T-helper 17 cell (primary cell): ENCODE measurements at places on chromosomes 2 and 18.

DNA sequence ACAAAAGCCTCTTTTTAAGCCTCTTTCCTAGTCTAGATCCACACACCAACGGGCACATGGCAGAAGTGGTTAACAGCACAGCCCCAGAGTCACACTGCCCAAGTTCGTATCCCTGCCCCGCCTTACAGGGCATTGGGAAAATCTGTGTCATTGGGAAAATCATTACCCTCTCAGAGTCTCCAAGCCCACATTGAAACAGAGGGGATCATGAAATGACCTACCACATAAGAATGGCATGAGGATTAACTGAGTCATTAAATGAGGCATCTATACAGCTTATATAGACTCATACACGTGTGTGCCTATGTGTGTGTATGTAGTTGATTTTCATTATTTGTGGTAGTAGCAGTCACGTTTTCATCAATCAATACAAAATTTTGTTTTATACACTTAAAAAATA lies 469.0 kb upstream of the POU3F3 start:
- no peaks in the 10 kb centered on the region for H3K36me3 ChIP-seq
- DNase-seq, result no peak
- H3K4me3 ChIP-seq, result no peak overlapping the region
- no peaks in the 10 kb centered on the region for H3K27me3 ChIP-seq
- no peaks in the 10 kb centered on the region for H3K4me1 ChIP-seq
- H3K27ac ChIP-seq, result no peak overlapping the region

GRCh38 chr18:32081881-32082280 lies 9.8 kb upstream of the RNF138 start:
- H3K36me3 ChIP-seq, result no peaks in the 10 kb centered on the region
- DNase-seq, result no peak
- no peak overlapping the region for H3K27ac ChIP-seq
- H3K4me1 ChIP-seq, result peaks cover 31% of the 10 kb centered on the region
- H3K27me3 ChIP-seq, result no peaks in the 10 kb centered on the region

DNA sequence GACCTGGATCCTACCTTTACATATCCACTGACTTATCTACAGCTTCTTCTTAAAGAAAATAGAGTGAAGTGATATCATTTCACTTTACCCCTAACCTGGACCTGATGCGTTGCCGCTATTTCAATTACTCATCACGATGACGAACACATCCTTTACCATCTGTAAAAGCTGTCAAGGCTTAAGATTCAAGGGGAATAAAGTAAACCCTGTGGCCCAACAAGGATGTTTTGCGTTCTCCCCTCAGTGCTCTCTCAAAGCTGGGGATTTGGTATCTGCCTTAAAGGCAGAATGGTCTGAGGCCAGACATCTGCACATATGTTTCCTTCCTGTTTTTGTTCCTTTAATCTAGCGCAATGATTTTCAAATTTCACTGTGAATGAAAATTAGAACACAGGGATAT lies 100.1 kb upstream of the KLF7 start:
- H3K4me3 ChIP-seq, result no peak overlapping the region
- H3K4me1 ChIP-seq, result no peaks in the 10 kb centered on the region
- H3K27me3 ChIP-seq, result peaks cover 6% of the 10 kb centered on the region

- peaks cover 25% of the 10 kb centered on the region for H3K27me3 ChIP-seq
- DNase-seq, result no peak
- H3K4me1 ChIP-seq, result peaks cover 9% of the 10 kb centered on the region
- no peak overlapping the region for H3K27ac ChIP-seq
- no peaks in the 10 kb centered on the region for H3K36me3 ChIP-seq
Measured at GRCh38 chr2:10981941-10982431, 70.3 kb downstream of the KCNF1 start.

GRCh38 chr2:158746488-158746887 lies 48.6 kb upstream of the DAPL1 start:
- no peak overlapping the region for H3K4me3 ChIP-seq
- H3K36me3 ChIP-seq, result no peaks in the 10 kb centered on the region
- peaks cover 9% of the 10 kb centered on the region for H3K4me1 ChIP-seq
- H3K27me3 ChIP-seq, result peaks cover 74% of the 10 kb centered on the region
- H3K27ac ChIP-seq, result no peak overlapping the region

- no peaks in the 10 kb centered on the region for H3K27me3 ChIP-seq
- peaks cover 15% of the 10 kb centered on the region for H3K4me1 ChIP-seq
- H3K4me3 ChIP-seq, result peak overlapping the region; percentile 33
Measured at GRCh38 chr18:13403786-13404549, 185.4 kb downstream of the LDLRAD4 start.

GRCh38 chr2:109450574-109451273 lies 163.0 kb downstream of the SEPTIN10 start:
- H3K4me1 ChIP-seq, result no peaks in the 10 kb centered on the region
- no peak overlapping the region for H3K4me3 ChIP-seq
- H3K36me3 ChIP-seq, result no peaks in the 10 kb centered on the region
- DNase-seq, result no peak
- H3K27me3 ChIP-seq, result peaks cover 17% of the 10 kb centered on the region

DNA sequence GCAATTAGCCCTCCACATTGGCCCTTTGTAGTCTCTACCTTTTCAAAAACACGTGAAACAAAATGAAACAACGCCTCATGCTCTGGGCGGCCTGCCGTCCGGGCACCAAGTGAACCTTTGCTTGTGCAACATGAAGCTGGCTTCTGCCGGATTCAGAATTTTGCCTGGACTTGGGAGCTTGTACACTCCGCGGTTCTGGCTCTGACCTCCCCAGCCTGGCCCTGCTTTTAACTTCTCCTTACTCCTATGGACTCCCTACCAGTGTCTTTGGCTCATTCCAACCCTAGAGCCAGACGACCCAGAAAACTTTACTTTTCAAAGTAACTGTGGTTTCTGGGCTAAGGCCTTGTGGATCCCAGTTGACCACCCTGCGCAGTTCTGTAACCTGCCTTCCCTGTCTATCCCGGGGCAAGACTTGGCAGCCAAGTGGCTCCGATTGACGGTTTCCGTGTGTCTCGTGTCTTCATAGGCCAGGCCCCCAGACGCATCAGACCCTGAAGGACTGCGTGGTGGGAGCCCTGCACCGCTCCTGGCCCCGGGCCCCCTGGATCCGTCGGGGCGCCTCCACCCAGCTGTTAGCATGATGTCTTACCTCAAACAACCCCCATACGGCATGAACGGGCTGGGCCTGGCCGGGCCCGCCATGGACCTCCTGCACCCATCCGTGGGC lies 1.9 kb downstream of the OTX1 start:
- H3K36me3 ChIP-seq, result peaks cover 10% of the 10 kb centered on the region
- peaks cover 88% of the 10 kb centered on the region for H3K27me3 ChIP-seq
- no peak for DNase-seq
- peak overlapping the region; percentile 27 for H3K27ac ChIP-seq
- peaks cover 48% of the 10 kb centered on the region for H3K4me1 ChIP-seq
- H3K4me3 ChIP-seq, result peak overlapping the region; percentile 80

GRCh38 chr2:149213764-149214493 lies 116.5 kb upstream of the LYPD6 start:
- peaks cover 6% of the 10 kb centered on the region for H3K27me3 ChIP-seq
- no peak overlapping the region for H3K4me3 ChIP-seq

DNA sequence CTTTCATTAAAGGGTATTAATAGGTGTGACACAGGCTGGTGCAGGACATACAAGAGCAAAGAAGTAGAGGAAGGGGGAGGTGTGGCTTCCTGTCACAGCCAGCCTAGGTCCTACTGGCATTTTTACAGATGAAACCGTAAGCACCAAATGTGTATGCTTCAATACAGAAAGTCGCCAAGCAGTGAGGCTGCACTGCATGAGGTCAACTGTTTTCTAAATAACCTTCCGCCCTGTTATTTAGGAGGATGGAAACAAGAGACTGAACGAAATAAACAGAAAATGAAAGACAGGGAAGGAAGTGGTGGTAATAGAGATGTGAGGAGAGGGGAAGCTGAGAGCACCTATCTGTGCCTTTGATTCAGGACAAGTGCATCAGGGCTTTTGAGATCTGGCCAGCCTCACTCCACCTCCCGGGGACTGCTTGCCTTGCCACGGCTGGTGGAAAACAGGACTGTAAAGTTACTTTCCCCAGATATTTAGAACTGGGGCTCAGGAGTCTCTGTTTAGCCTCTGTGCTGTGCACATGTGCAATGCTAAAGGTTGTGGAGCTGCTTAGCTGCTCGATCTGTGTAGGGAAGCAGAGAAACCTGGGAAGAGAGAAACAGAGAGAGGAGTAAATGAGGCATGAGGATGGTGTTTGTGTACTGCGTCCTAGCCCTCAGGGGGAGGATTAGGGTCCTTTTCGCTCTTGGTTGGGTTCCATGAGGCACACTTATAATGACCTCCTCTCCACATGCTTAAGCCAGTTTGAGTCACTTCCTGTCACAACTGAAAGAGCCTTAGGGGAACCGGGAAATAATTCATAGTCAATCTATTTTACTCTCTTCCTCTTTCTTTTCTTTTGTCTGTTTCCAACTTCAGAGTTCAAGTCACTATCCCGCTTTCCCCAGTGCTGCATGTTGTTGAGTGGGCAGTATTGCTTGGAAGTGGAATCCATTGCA lies 62.3 kb upstream of the BOD1L2 start:
- peak overlapping the region; percentile 8 for H3K4me3 ChIP-seq
- no peak overlapping the region for H3K27ac ChIP-seq
- DNase-seq, result no peak
- H3K4me1 ChIP-seq, result peaks cover 3% of the 10 kb centered on the region
- H3K36me3 ChIP-seq, result no peaks in the 10 kb centered on the region
- H3K27me3 ChIP-seq, result peaks cover 31% of the 10 kb centered on the region

GRCh38 chr18:51614967-51615571 lies 417.6 kb upstream of the MEX3C start:
- no peak for DNase-seq
- H3K4me1 ChIP-seq, result peaks cover 2% of the 10 kb centered on the region
- H3K27me3 ChIP-seq, result no peaks in the 10 kb centered on the region
- H3K36me3 ChIP-seq, result peaks cover 2% of the 10 kb centered on the region
- H3K27ac ChIP-seq, result no peak overlapping the region

GRCh38 chr18:25422230-25422629 lies 70.3 kb upstream of the ZNF521 start:
- H3K27me3 ChIP-seq, result no peaks in the 10 kb centered on the region
- no peak overlapping the region for H3K27ac ChIP-seq
- H3K4me3 ChIP-seq, result no peak overlapping the region
- H3K4me1 ChIP-seq, result no peaks in the 10 kb centered on the region
- H3K36me3 ChIP-seq, result no peaks in the 10 kb centered on the region

GRCh38 chr18:61080954-61081528 lies 252.2 kb upstream of the CDH20 start:
- H3K4me1 ChIP-seq, result no peaks in the 10 kb centered on the region
- H3K27ac ChIP-seq, result no peak overlapping the region
- no peaks in the 10 kb centered on the region for H3K27me3 ChIP-seq
- H3K4me3 ChIP-seq, result no peak overlapping the region

DNA sequence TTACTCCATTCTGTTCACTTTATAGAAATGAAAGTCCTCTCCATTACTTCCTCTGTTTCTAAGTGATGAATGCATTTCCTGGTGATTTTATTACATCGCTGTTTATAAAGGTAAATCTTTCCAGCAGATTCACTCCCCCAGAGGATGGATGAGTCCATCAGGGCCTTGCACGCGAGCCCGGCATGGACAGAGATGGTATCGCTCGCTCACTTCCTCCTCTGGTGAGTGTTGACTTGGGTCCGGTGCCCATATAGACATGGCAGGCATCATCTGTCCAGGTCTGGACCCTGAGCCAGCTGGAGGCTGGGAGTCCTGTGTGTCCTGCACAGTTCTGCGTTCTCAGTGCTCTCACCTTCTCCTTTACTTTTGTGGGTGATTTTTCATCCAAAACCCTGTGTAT lies 733.6 kb upstream of the SALL3 start:
- no peak for DNase-seq
- no peaks in the 10 kb centered on the region for H3K36me3 ChIP-seq
- H3K4me1 ChIP-seq, result no peaks in the 10 kb centered on the region
- no peaks in the 10 kb centered on the region for H3K27me3 ChIP-seq
- H3K4me3 ChIP-seq, result no peak overlapping the region

DNA sequence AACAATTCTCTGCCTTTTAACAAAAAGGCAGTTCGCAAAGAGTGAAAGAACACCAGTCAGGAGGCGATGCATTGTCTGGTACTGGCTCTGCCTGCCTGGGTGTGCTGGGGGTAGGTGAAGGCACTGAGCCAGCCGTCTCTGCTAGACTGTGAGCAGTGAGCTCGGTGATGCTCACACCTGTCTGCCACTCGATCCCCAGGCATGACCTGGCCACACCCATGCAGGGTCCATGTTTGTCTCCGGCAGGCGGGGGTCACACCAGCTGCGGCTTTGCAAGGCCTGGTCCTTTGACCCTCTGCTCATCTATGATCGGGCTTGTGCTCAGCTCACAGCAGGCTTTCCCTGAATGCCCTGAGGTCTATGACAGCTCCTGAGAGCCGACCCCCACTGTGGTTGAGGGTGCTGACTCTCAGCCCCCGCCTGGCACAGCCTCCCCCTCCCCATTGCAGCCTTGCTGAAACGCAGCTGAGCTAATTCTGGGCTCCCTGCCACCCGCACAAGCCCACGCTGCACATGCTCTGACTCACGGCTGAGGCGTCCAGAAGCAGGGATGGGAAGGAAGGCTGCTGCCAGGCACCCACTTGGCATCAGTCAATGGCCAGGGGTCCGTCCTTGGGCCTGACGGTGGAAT lies 23.7 kb downstream of the CRACDL start:
- no peak for DNase-seq
- peak overlapping the region; percentile 47 for H3K4me3 ChIP-seq
- no peak overlapping the region for H3K27ac ChIP-seq
- peaks cover 50% of the 10 kb centered on the region for H3K4me1 ChIP-seq
- peaks cover 75% of the 10 kb centered on the region for H3K27me3 ChIP-seq

- H3K4me3 ChIP-seq, result no peak overlapping the region
- H3K4me1 ChIP-seq, result peaks cover 8% of the 10 kb centered on the region
- no peak for DNase-seq
- H3K36me3 ChIP-seq, result peaks cover 5% of the 10 kb centered on the region
- H3K27ac ChIP-seq, result no peak overlapping the region
Measured at GRCh38 chr2:72673279-72673678, 152.6 kb downstream of the EXOC6B start.

DNA sequence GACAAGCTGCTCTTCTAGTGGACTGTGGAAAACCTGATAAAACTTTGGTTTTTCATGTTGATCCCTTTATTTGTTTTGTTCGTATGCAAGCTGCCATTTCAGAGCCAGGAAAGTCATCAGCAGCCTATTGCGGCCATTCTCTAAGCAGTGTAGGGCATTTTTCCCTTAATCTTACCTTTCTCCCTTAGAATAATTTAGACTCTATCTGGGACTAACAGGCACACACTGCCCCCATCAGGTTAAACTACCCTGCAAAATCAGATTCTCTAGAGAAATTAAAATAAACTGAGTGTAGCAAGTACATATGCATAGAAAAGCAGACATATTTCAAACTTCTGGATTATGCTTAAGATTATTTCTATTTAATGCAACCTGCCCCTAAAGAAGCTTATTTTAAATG lies 347.5 kb downstream of the METTL4 start:
- H3K4me3 ChIP-seq, result no peak overlapping the region
- peaks cover 2% of the 10 kb centered on the region for H3K4me1 ChIP-seq
- H3K27ac ChIP-seq, result no peak overlapping the region
- DNase-seq, result no peak
- H3K36me3 ChIP-seq, result no peaks in the 10 kb centered on the region
- H3K27me3 ChIP-seq, result peaks cover 50% of the 10 kb centered on the region

- no peak for DNase-seq
- H3K27ac ChIP-seq, result peak overlapping the region; percentile 81
- H3K27me3 ChIP-seq, result no peaks in the 10 kb centered on the region
- peaks cover 23% of the 10 kb centered on the region for H3K36me3 ChIP-seq
- H3K4me3 ChIP-seq, result no peak overlapping the region
Measured at GRCh38 chr2:54666131-54666633, 57.3 kb upstream of the EML6 start.

GRCh38 chr2:17188721-17189120 lies 329.5 kb downstream of the RAD51AP2 start:
- no peaks in the 10 kb centered on the region for H3K27me3 ChIP-seq
- H3K4me1 ChIP-seq, result no peaks in the 10 kb centered on the region
- no peaks in the 10 kb centered on the region for H3K36me3 ChIP-seq

GRCh38 chr2:23636426-23636825 lies 251.4 kb downstream of the KLHL29 start:
- H3K27me3 ChIP-seq, result no peaks in the 10 kb centered on the region
- H3K4me3 ChIP-seq, result no peak overlapping the region
- DNase-seq, result no peak
- no peaks in the 10 kb centered on the region for H3K36me3 ChIP-seq
- no peaks in the 10 kb centered on the region for H3K4me1 ChIP-seq
- H3K27ac ChIP-seq, result no peak overlapping the region
